Activated B cell treated with CpG ODN at 0.5 μM for 24 hours (primary cell): ENCODE measurements at places on chromosomes 2 and 18. TPM values are rescaled to one million over a fixed set of nuclear protein-coding genes. Genes with fewer than 3 reads are reported as not detected.

DNA sequence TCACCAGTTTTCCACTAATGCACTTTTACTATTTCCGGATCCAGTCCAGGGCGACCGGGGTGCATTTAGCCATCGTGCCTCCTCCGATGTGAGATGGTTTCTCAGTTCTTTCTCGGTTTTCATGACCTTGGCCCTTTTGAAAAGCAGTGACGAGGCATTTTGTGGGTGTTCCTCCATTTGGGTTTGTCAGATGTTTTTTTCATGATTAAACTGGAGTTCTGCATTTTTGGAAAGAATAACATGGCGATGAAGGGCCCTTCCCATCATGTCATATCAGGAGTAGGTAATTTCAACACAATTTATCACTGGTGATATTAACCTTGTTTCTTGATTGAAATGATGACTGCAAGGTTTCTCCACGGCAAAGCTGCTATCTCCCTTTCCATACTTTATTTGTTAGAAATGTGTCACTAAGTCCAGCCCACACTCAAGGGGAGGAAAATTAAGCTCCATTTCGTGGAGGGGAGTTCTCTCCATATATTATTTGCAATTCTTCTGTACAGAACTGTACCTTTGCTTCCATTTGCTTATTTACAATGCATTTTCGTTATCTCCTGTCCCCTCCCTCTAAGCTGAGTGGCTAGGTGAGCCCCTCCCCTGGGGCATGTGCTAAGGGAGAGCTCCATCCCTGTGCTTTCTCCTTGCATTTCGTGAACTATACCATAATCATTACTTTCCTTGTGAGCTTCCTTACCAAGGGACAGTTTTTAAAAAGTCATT lies 8.9 kb upstream of the KLF11 start:
- no peaks in the 10 kb centered on the region for H3K27me3 ChIP-seq
- no peaks in the 10 kb centered on the region for H3K36me3 ChIP-seq

GRCh38 chr2:64470766-64471295 lies 16.9 kb downstream of the LGALSL start:
- H3K4me3 ChIP-seq = no peak overlapping the region
- no peak overlapping the region for H3K27ac ChIP-seq
- no peaks in the 10 kb centered on the region for H3K36me3 ChIP-seq
- peaks cover 13% of the 10 kb centered on the region for H3K4me1 ChIP-seq
- H3K27me3 ChIP-seq = no peaks in the 10 kb centered on the region

DNA sequence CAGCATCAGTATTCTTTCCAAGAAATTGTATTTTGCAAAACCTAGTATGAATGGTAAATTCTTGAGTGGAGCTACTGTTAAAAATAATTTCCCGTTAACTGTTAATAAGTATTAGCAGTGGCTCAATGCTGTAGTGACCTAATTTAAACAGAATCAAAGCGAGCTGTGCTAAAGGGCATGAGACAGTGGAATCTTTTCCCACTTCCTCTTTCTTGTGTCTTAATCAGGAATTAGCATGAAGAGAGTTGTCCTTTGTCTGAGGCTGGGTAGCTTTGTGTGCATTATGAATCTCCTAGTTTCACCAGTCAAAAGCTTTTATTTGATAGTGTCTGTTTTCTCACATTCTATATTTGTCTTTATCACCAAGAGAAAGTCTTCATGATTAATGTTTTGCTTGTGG lies 298.8 kb upstream of the GCFC2 start:
- H3K36me3 ChIP-seq = no peaks in the 10 kb centered on the region
- H3K4me3 ChIP-seq = no peak overlapping the region
- no peaks in the 10 kb centered on the region for H3K27me3 ChIP-seq
- no peaks in the 10 kb centered on the region for H3K4me1 ChIP-seq

DNA sequence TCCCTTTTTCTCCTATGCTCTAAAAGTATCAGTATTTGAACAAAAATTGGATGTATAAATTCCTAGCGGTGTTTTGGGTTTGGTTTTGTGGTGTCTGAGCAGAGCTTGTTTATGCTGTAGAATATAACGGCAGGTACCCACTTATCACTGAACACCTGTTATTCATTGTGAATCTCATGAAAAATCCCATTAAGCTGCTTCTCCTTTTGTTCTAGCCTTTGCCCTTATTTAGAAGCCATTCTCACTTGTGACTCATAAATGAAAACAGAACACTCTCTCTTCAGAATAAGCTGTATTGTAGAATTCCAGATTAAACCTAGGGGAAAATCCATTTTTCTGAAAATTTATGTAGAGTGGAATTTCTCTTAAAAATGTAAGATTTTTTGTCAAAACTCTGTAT lies 104.0 kb downstream of the PRPF40A start:
- H3K4me3 ChIP-seq = no peak overlapping the region
- H3K36me3 ChIP-seq = peaks cover 2% of the 10 kb centered on the region
- no peaks in the 10 kb centered on the region for H3K27me3 ChIP-seq
- DNase-seq = no peak

- DNase-seq = no peak
- H3K27ac ChIP-seq = no peak overlapping the region
- no peaks in the 10 kb centered on the region for H3K4me1 ChIP-seq
- H3K36me3 ChIP-seq = no peaks in the 10 kb centered on the region
Observed at GRCh38 chr2:72969706-72970105, 52.4 kb downstream of the EMX1 start.

- H3K4me3 ChIP-seq = no peak overlapping the region
- H3K27ac ChIP-seq = no peak overlapping the region
- no peaks in the 10 kb centered on the region for H3K36me3 ChIP-seq
- no peak for DNase-seq
- no peaks in the 10 kb centered on the region for H3K4me1 ChIP-seq
- H3K27me3 ChIP-seq = peaks cover 34% of the 10 kb centered on the region
Observed at GRCh38 chr18:48517048-48517447, 21.8 kb upstream of the CTIF start.

GRCh38 chr2:84716564-84716963 lies 164.3 kb downstream of the TRABD2A start:
- no peak overlapping the region for H3K4me3 ChIP-seq
- H3K36me3 ChIP-seq = no peaks in the 10 kb centered on the region
- H3K4me1 ChIP-seq = no peaks in the 10 kb centered on the region
- H3K27me3 ChIP-seq = no peaks in the 10 kb centered on the region
- no peak overlapping the region for H3K27ac ChIP-seq
- DNase-seq = no peak

DNA sequence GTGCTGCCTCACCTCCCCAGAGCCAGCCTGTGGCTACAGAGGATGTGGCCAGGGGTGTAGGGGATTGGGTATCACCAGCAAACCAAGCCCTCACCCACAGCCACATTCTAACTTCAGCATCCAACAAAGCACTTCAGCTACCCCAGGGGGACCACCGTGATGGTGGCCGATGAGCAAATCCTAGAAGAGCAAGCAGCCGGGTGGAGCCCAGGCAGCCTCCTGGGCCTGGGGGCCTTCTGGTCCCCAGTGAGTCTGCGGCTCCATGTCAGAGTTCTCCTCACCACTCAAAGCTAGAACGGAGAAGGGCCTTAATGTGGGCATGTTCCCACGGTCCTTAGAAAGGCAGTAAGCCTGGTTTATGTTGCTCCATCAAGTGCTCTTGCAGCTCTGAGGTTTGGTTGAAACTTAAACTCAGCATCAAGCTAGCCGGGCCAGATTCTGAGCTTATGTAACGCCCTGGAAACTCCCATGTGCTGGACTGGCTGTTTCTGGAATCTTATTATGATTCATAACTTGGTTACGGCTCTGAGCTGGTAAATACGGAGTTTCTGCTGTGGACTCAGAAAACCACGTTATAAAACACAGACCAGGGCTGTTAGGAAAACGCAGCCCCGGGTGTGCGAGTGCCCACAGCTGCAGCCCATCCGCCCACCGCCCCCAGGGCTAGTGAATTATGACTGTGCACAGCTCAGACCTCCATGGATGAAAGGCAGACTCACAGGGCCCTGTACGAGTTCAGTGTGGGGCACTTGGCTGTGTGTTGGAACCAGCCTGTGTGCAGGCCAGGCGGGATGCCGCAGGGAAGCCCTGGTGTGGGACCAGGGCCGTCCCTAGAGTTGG lies 99.8 kb downstream of the SEPTIN10 start:
- H3K4me3 ChIP-seq = no peak overlapping the region
- no peak overlapping the region for H3K27ac ChIP-seq
- DNase-seq = no peak
- H3K27me3 ChIP-seq = peaks cover 4% of the 10 kb centered on the region

DNA sequence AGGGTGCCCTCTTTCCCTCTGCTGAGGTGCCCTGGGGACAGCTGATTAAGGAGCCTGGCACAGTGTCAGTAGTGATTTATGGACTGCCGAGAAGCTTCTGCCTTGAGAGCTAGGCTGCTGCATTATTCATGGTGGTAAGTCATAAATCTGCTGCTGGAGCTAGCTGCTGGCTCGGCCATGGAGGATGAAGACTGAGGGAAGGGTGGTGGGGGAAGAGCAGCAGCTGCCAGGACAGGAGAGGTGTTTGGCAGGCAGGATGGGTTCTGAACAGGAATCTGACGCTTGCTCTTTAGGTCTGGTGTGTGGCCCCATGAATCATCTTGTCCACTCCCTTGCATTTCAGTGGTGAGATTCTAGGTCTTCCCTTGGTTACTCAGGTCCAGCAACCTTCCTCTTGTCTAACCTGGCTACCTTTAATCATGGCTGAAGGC lies 296.3 kb downstream of the DYSF start:
- H3K4me3 ChIP-seq = no peak overlapping the region
- no peak overlapping the region for H3K27ac ChIP-seq
- no peaks in the 10 kb centered on the region for H3K4me1 ChIP-seq
- no peaks in the 10 kb centered on the region for H3K36me3 ChIP-seq
- peaks cover 15% of the 10 kb centered on the region for H3K27me3 ChIP-seq
- no peak for DNase-seq

- no peak for DNase-seq
- H3K4me1 ChIP-seq = no peaks in the 10 kb centered on the region
- no peaks in the 10 kb centered on the region for H3K36me3 ChIP-seq
- no peaks in the 10 kb centered on the region for H3K27me3 ChIP-seq
Observed at GRCh38 chr2:30956995-30957394, 149.7 kb upstream of the CAPN13 start.

Gene KATNAL2
- 1.2 and 2.6 TPM in 2 replicates for total RNA-seq

Gene MYCN
- total RNA-seq = not detected in 2 replicates

Gene DOK6
- total RNA-seq = not detected in 2 replicates

Gene NYAP2
- total RNA-seq = 0.07 TPM in 1 of 2 replicates, not detected in the other

Gene SCN9A
- not detected in 2 replicates for total RNA-seq
